ENCODE measurements at places on chromosomes 6 and 20.

- no peak for DNase-seq
These were observed 105.8 kb downstream of the QRSL1 start for GRCh38 chr6:106735136-106735633.

DNA sequence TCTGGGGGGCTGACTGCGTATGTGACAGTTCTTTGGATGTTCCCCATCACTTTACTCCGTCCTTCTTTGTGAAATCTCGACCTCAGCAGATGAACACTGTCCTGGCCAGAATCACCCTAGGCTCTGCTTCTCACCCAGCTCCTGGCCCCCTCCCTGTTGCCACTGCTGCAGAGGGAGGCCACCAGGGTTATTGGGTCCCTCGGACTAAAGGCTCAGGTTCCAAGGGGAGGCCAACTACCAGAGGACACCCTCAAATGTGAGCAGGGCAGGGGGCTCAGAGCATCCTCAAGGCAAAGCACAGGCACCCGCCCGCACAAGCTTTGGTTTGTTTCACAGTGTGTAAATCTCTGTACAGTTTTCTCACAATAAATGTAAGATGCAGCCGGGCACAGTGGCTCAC lies 269.9 kb downstream of the UST start:
- DNase-seq, result no peak

- peak; percentile 6 for DNase-seq
These were observed 743 bp downstream of the CMTR1 start for GRCh38 chr6:37433657-37434271.

DNA sequence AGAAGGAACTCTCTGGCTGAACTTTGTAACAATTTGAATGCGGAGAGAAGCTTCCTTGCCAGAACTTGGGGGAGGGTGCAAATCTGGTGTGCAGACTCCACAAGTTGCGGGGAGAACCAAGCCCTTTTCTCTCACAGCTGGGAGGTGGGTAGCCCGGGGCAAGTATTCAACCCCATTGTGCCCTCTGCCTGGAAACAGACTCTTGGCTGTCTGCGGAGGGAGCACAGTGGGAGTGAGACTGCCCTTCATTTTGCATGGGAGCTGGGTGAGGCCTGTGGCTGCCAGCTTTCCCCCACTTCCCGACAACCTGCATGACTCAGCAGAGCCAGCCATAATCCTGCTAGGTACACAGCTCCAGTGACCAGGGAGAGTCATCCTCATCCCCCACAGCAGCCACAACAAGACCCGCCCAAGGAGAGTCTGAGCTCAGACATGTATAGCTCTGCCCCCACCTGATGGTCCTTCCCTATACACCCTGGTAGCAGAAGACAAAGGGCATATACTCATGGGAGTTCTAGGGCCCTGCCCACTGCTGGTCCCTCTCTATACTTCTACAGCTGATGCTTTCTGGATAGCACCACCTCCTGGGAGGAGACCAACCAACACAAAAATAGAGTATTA lies 29.4 kb upstream of the TPD52L1 start:
- no peak for DNase-seq

- DNase-seq, result no peak
These were observed 34.3 kb downstream of the RARS2 start for GRCh38 chr6:87555506-87555905.

DNA sequence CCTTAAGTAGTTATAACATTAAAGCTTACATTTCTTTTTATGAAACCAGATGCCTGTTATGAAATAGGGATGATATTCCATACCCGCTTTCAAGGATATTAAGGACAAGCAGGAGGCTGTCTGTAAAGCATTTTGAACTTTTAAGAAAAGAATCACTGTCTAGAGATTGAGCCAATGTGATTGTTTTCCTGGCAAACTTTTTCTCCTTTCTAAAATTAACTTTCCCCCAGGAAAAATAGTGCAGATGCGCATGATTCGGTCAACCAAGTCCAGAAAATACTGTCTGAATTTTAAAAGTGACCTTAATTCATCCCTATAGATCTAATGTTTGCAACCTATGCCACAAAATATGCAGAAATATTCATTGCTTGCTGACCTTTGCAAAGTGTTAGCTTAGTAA lies 15.1 kb upstream of the DEK start:
- DNase-seq, result no peak

DNA sequence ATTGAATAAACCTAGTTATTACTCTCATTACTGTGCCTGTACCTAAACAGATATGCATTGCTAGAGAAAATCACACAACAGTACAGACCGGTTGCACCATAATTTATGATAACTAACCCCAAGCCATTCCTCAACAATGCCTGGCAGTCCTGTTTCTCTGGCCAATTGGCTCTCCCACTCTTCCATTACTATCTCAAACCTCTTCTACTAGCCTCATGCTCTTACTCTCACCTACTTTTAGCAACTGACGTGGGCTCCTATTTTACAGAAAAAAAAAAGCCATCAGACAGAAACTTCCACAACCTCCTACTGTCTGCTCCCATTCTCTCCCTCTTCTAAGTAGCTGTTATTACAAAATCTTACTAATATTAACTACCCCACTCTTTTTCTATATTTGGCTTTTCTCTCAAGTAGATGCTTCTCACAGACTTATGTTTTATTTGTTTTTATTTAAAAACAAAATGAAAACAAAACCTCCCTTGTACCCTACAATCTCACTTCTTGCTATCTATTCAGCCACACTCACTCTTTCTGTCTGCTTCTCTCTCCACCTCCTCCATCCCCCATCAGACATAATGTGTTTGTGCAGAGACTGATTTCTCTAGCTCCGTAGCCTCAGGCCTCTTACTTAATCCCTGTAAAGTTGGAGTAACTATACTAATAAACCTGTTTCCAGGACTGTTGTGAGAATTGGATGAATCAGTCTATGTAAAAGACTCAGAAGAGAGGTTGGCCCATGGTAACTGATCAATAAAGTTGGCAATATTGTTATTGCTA lies 9.1 kb downstream of the GOPC start:
- no peak for DNase-seq

- DNase-seq, result no peak
These were observed 35.9 kb downstream of the DUSP22 start for GRCh38 chr6:328136-328670.

DNA sequence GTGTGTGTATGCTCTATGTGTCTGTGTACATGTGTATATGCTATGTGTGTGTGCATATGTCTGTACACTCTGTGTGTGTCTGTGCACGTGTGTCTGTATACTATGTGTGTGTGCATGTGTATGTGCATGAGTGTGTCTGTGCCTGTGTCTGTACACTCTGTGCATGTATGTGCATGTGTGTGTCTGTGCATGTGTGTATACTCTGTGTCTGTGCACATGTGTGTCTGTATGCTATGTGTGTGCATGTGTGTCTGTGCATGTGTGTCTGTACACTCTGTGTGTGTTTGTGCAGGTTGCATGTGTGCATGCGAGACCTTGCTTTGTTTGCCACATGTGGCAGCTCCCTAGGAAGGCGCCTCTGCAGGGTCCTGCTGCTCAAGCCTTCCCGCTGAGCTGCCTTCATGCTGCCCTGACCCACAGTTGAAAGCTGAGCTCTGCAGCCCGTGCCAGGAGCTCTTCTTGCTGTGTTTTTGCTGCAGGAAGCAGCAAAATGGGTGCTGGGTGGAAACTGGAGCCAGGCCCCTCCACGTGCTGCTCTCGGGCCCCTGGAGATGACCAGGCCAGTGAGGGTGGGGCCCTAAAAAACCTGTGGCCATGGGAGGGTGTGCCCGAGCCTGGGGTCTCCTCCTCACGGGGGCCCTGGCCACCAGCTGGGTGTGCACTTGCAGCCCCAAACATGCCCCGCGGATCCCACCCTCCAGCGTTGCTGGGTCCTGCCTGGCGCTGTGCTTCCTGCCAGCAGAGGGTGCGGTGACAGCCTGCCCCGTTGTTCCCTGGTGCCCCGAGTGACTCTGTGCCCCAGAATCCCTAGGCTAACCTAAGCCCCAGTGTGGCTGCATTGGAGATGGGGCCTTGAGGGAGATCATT lies 109.1 kb downstream of the DACT2 start:
- no peak for DNase-seq

DNA sequence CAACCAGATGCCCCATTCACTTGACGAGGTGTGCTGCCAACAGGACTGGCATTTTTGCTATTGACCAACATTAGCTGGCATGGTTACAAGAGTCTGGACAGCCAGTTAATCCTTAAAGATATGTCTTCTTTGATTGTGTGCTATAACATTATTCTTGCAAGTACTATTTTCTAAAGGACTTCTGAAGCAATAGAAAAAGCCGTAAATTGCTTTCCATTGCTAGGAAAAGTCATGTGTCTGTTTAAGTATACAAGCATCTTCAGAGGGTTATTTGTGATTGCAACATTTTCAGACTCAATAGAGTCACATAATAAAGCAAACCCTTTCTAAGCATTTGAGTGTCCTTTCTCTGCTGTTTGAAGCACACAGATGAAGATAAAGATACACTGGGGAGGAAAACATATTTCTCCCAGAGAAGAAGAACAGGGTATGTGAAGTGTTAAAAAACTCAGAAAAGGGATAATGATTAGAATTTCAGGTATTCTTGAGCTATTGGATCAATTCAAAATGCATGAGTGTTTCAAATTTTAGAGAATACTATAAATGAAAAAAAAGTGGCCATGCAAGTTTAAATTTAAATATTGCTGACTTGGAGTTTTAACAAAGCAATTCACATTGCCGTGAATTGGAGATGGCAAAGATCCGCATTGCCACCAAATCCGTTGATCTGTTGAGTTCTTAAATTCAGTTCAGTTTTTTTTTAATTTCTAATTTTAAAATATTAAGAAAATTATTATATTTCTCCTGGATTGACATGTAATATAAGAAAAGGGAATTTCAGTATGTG lies 191.7 kb upstream of the MAP3K7 start:
- DNase-seq, result no peak

- DNase-seq, result no peak
These were observed 71.6 kb downstream of the TFAP2A start for GRCh38 chr6:10343320-10343719.

GRCh38 chr20:19433371-19434350 lies 221.2 kb downstream of the SLC24A3 start:
- DNase-seq, result no peak

DNA sequence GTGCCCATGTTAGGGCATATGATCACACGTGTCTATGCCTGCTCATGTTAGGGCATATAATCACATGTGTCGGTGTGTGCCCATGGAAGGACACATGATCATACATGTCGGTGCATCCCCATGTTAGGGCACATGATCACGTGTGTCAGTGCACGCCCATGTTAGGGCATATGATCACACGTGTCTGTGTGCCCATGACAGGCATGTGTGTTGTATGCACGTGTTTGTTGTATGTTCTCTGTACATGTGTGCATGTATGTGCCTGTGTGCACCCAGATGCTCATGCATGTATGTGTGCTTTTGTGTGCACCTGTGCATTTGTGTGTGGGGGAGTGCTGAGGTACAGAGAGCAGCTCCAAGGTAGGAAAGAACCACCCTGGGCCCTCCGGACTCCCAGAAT lies 29.8 kb downstream of the YTHDF1 start:
- DNase-seq, result no peak

DNA sequence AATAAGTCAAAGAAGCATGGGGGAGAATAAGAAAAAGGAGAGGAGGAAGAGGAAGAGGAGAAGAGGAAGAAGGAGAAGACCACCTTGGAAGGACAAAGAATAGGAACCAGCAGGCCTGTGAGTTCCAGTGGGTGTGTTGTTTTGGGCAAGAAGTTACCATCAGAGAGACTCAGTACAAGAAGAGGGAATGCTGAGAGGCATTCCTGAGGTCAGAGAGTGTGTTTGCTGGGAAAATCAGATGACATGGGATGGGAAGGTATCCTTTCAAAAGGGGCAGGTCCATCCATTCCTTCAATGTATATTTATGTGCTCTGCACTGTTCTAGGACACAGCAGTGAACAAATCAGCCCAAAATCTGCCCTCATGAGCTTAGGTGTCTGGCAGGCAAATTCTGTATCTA lies 40.5 kb upstream of the PRIM2 start:
- no peak for DNase-seq

DNA sequence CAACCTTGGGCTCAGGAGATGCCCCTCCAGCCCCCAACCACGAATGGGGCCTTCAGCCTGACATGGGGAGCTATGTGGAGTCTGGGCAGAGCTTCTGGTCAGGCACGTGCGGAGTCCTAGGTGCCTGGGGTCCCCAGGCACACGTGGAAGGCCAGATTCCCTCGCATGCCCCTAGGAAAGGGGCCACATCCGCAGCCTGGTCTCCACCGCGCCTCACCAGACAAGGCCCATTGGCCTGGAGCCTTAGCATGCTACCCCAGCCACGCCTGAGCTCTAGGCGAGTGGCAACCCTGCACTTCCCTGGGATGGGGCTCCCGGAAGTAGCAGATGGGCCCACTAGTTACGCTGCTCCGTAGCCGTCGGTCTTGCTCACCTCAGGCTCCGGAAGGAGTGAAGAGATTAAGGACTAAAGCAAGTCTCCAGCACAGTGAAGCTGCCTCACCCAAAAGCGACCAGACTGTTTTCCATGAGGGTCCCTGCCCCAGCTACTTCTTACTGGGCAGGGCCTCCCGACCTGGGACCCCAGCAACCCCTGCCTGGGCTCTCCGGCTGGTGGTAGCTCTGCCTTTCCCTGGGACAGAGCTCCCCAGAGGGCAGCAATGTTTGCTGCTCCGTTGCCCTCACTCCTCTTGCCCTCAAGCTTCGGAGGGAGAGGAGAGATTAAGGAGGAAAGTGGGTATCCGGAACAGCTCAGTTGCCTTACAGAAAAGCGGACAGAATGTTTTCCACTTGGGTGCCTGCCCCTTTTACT lies 93.2 kb upstream of the IMPG1 start:
- no peak for DNase-seq

GRCh38 chr6:152402791-152403190 lies 234.4 kb downstream of the SYNE1 start:
- DNase-seq, result no peak

- peak; percentile 55 for DNase-seq
These were observed 76.6 kb downstream of the SLX4IP start for GRCh38 chr20:10511509-10512251.

- no peak for DNase-seq
These were observed 66.1 kb downstream of the PRND start for GRCh38 chr20:4787820-4788219.

DNA sequence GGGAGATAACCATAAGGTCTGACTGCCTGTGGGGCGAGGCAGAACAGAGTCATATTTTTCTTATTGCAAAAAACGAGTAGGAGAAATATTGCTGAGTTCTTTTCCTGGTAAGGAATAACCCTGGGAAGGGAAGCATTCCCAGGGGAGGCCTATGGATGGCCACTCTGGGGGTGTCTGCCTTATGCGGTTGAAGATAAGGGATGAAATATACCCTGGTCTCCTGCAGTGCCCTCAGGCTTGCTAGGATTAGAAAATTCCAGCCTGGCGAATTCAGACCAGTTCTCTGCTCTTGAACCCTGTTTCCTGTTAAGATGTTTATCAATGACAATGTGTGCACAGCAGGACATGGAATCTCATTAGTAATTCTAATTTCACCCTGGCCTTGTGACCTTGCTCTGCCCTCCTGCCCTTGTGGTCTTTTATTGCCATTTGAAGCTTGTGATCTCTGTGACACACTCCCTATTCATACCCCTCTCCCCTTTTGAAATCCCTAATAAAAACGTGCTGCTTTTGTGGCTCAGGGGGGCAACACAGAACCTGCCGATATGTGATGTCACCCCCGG lies 491.1 kb upstream of the EYS start:
- no peak for DNase-seq

DNA sequence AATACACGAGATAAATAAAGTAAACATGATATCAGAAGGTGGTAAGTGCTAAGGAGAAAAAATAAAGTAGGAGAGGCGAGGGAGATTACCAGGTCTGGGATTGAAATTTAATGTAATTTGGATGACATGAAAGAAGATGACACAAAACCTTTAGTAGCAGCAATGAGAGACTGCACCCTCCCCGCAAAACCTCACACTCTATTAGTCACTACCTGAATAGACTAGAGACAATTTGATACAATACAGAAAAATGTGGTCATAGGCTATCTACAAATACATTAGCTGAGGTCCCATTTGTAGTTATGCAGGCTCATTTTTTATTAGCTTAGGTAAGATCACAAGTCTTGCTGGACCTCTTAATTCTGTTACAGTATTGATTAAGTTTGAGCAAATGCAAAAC lies 125.5 kb downstream of the LRFN2 start:
- no peak for DNase-seq

Data from stimulated activated CD8-positive, alpha-beta memory T cell treated with anti-CD3 and anti-CD28 coated beads, Interleukin-7, amount 100 ng/mL, for 1 hour (primary cell).